Thoracic aorta (tissue), 2 donors: ENCODE measurements at places on chromosomes 7 and 10.

DNA sequence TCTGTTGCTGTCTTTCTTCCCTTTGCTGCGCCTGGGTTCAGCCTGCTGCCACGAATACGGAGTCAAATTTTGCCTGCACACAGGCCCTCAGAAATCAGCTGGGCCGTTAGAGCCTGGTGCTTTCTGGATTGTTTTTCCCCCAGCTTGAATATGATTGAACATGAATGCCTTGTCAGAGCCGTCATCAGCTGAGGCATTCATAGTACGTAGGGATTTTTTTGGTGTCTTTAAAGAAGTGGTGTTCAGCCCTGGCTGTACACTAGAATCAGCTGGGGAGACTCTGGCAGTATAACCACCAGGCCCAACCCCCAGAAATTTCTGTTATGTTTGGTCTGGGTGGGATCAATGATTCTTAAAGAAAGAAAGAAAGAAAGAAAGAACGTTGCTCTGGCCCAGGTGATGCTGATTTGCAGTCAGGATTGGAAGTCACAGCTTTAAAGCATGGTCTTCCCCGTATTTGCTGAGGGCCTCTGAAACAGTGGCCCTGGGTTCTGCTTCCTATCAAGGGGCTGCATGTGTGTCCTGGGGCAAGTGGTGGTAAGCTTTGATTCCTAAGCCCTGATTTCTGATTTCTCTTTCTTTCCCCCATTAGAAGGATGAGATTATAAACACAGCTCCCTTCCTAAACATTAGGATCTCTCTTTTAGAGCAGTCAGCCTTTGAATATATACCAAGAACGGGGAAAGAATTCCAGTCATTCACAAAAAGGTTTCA lies 24.7 kb downstream of the NUB1 start:
- DNase-seq: no peak

- no peak for DNase-seq
These were observed 29.5 kb upstream of the BMS1 start for GRCh38 chr10:42753126-42753506.

DNA sequence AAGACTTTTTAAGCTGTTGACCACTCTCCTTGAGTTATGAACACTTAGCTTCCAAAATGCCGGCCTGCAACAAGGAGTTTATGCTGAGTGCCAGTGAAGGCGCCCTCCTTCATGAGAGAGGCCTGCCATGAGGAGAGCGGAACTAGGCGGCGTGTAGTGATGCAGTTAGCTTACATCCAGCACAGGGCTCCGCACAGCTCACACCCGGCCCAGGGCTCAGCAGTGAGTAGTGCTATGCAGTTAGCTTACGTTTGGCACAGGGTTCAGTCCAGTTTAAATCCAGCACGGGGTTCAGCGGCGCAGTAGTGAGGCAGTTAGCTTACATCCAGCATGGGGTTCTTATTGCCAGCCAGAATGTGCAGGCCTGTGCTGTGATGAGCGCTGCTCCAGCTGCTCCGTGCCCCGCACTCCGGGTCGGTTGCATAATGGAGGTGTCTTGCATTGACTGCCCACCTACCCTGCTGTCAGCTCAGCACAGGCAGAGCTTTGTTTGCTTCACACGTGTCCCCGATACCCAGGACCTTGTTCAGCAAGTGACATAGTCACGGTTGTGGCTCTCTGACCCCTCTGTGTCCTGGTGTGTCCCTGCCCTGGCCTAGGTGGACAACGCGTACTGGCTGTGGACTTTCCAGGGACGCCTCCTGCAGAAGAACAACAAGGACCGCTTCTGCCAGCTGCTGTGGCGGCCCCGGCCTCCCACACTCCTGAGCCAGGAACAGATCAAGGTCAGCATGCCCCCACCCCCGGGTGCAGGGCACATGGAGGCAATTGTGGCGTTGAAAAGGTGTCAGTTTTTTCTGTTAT lies 21.9 kb downstream of the EIF3B start:
- DNase-seq: no peak

DNA sequence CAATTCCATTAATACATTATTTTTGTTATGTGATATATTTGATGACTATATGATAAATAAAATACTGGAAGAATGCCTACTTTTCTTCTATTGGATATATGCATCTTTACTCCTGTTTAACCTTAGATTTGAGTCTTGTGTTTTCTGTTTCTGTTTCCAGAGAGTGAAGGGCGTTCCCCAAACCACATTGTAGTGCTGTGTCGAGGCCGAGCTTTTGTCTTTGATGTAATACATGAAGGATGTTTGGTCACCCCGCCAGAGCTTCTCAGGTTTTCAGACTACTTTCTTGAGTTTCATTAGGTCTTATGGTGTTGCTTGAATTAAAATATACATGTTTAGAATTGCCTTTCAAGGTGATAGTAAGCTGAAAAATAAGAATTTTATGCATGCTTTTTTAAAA lies 23.8 kb downstream of the CROT start:
- no peak for DNase-seq
